ENCODE measurements at places on chromosomes 6 and 20. TPM values are rescaled to one million over a fixed set of nuclear protein-coding genes. Genes with fewer than 3 reads are reported as not detected.

DNA sequence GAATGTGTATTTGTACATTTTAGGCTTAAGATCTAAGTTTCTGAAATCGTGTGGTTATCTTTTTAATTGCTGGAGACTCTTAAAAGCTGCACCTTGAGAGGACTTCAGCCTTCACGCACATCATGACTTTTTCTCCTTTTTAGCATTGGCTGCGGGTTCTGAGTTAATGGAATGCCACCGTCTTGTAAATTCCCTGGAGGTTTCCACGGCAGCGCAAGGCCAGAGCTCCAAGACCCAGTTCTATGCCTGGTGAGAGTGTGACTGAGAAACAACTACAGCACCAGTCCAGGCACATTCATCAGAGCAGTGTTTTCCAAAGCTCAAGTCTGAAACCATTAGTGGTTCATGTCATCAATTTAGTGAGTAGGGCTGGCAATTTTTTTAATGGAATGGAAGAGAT lies 23.0 kb downstream of the PRR18 start:
- no peaks in the 10 kb centered on the region for H3K36me3 ChIP-seq
- no peak overlapping the region for H3K27ac ChIP-seq
- no peaks in the 10 kb centered on the region for H3K4me1 ChIP-seq
- no peak overlapping the region for H3K4me3 ChIP-seq
- no peak for DNase-seq

GRCh38 chr20:40670253-40670652 lies 18.8 kb downstream of the MAFB start:
- no peak overlapping the region for H3K27ac ChIP-seq
- no peaks in the 10 kb centered on the region for H3K4me1 ChIP-seq
- H3K36me3 ChIP-seq = no peaks in the 10 kb centered on the region
- DNase-seq = no peak

DNA sequence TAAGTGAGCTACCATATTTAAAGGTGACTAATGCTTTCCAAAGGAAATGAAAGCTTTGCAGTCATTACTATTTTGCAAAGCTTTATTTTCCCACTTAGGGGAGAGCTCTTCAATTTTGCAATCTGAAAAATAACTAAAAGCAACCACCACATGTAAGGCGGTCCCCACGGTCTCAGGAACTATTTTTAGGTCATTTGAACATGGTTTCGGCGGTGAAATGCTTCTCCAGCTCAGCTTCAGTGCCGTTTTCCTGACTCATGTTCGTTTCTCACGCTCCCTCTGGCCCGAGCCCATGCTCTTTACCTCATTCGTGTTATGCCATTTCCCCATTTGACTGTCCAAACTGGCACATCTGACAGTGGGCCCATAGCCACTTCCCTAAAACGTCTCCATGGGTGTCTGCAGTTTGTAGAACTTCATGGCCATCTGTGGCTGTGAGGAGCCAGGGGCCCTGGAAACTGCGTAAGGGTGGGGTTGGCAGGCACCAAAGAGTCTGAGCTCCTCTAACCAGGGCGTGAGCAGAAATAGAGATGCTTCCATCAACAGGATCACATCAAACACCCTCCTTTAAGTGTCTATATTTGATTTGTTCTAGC lies 46.5 kb downstream of the ADTRP start:
- H3K36me3 ChIP-seq = no peaks in the 10 kb centered on the region
- DNase-seq = no peak
- peaks cover 48% of the 10 kb centered on the region for H3K4me1 ChIP-seq
- peak overlapping the region; percentile 62 for H3K4me3 ChIP-seq
- H3K27me3 ChIP-seq = no peaks in the 10 kb centered on the region

DNA sequence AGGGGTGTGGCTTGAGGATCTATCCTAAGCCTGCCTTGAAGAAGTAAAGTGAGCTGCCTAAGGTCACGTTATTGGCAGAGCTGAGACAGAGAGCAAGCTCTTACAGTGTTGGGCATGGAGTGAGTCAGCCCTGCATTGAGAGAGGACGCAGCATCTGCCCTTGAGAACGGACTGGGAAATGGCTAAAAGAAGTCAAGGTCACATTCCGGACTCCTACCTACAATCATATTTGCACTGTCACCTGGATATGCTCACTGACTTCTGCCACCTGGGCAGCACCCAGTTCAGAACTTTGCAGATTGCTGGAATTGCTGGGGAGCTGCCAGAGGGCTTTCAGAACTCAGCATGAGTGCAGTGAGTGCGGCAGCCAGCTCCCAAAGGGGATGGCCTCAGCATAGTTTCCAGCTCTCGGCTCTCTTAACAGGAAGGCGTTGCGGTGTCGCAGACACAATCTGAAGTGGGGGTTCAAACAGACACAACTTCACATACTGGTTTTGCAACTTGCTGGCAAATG lies 199.3 kb upstream of the SGK1 start:
- DNase-seq = peak; percentile 24
- no peak overlapping the region for H3K27ac ChIP-seq
- H3K36me3 ChIP-seq = no peaks in the 10 kb centered on the region
- H3K4me1 ChIP-seq = peaks cover 8% of the 10 kb centered on the region

DNA sequence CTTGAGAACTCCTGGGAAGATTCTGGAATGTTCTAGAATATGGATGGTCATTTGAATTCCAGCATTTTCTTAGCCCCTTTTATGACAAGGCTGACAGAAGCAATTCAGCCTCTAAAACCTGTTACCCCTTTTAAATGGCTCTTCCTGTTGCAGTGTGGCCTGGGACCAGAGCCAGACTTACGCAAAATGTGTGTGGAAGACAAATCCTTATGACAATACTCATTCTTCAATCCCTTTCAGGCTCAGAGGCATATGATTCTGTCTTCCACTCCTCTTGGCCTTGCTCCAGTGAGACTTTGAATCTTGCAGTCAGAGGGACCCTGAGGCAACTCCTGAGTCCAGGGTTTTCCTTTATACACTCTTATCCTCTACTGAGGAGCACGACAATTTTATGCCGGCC lies 287.0 kb downstream of the CLIC5 start:
- no peak overlapping the region for H3K4me3 ChIP-seq
- peaks cover under 1% of the 10 kb centered on the region for H3K27me3 ChIP-seq
- no peaks in the 10 kb centered on the region for H3K4me1 ChIP-seq
- DNase-seq = no peak
- no peak overlapping the region for H3K27ac ChIP-seq

GRCh38 chr6:88895911-88896310 lies 67.5 kb downstream of the RNGTT start:
- no peak overlapping the region for H3K4me3 ChIP-seq
- H3K27me3 ChIP-seq = no peaks in the 10 kb centered on the region
- no peak for DNase-seq
- no peak overlapping the region for H3K27ac ChIP-seq

DNA sequence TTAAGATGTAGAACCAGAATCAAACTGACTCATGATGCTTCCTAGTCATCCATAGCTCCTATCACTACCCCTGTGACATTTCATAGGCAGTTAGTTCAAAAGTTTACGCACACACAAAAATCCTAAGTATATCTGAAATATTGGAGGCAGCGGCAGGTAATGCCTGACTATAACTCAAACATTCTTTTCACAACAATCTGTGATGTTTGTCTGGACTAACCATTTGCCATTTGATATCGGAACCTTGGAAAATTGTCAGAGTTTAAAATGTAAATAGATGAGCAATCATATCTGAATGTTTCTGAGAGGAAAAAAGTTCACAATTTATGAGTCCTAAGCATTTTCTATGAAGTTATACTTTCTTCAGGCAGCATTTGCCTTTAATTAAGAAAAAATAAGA lies 1078.2 kb downstream of the EPHA7 start:
- DNase-seq = no peak
- no peaks in the 10 kb centered on the region for H3K4me1 ChIP-seq
- H3K4me3 ChIP-seq = no peak overlapping the region

DNA sequence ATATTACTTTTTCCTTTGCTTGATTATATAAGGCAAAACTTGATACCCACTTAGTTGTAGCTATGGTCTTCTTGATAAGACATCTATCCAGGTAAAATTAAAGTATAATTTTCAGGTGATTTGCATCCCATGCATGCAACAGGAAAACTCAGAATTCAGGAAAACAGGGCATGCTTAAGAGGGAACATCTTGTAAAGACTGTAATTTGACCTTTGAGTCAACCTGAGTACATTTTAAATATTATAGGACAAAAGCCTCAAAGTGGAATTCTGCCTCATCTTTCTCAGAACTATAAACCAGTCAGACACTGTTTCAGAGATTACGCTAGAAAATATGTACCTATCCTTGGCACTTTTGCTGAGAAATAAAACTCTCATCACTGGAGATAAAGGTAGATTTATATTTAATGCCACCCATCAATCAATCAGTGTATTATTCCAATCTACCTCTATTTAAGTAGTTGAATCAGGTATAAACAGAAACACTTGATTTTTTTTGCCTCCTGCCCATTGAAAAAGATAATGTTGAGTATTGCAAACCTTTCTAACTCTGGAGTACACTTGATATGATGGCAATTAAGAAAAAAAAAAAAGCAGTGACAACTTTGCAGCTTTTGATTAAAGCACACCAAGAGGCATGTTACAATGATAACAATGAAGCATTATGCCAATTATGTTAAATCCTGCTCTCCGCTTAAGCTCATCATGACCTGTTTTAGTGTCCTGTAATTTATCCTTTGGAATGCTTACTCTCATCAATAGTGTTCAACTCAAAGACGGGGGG lies 2.8 kb downstream of the CITED2 start:
- H3K27me3 ChIP-seq = no peaks in the 10 kb centered on the region
- H3K36me3 ChIP-seq = peaks cover 10% of the 10 kb centered on the region
- peaks cover 57% of the 10 kb centered on the region for H3K4me1 ChIP-seq
- DNase-seq = no peak
- peak overlapping the region; percentile 99 for H3K27ac ChIP-seq

GRCh38 chr6:33344701-33345697 lies 27.5 kb upstream of the ZBTB22 start:
- peaks cover 54% of the 10 kb centered on the region for H3K4me1 ChIP-seq
- H3K36me3 ChIP-seq = no peaks in the 10 kb centered on the region
- no peaks in the 10 kb centered on the region for H3K27me3 ChIP-seq
- H3K4me3 ChIP-seq = peak overlapping the region; percentile 79
- DNase-seq = peak; percentile 77

DNA sequence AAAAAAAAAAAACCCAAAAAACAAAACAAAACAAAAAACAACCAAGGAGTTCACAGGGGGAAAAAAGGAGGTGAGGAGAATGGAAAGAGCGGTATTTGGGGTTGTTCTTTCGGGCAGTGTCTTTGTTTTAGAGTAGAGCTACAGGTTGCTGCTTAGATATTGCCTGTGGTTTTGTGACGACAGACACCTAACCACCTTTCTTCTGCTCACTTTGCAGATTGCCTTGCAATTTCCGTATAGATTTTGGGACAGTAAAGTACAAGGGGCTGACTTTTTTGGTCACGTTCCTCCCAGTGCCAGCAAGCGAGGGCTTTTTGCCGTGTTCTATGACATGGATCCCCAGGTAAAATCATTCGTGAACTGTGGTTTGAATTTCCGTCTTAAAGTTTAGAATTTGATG lies 50.9 kb downstream of the DEK start:
- H3K4me3 ChIP-seq = no peak overlapping the region
- no peaks in the 10 kb centered on the region for H3K27me3 ChIP-seq
- DNase-seq = no peak
- H3K4me1 ChIP-seq = no peaks in the 10 kb centered on the region

- no peaks in the 10 kb centered on the region for H3K36me3 ChIP-seq
- DNase-seq = no peak
- H3K4me1 ChIP-seq = no peaks in the 10 kb centered on the region
- H3K4me3 ChIP-seq = no peak overlapping the region
- H3K27ac ChIP-seq = no peak overlapping the region
- no peaks in the 10 kb centered on the region for H3K27me3 ChIP-seq
These were observed 102.1 kb downstream of the EYA4 start for GRCh38 chr6:133343220-133343619.

GRCh38 chr20:54636575-54636974 lies 161.2 kb downstream of the DOK5 start:
- no peak for DNase-seq
- H3K4me1 ChIP-seq = no peaks in the 10 kb centered on the region
- no peak overlapping the region for H3K27ac ChIP-seq
- peaks cover 14% of the 10 kb centered on the region for H3K27me3 ChIP-seq
- no peaks in the 10 kb centered on the region for H3K36me3 ChIP-seq

GRCh38 chr6:106037060-106037459 lies 49.1 kb upstream of the PRDM1 start:
- H3K27me3 ChIP-seq = peaks cover 3% of the 10 kb centered on the region
- H3K27ac ChIP-seq = no peak overlapping the region
- no peak for DNase-seq
- H3K36me3 ChIP-seq = no peaks in the 10 kb centered on the region

DNA sequence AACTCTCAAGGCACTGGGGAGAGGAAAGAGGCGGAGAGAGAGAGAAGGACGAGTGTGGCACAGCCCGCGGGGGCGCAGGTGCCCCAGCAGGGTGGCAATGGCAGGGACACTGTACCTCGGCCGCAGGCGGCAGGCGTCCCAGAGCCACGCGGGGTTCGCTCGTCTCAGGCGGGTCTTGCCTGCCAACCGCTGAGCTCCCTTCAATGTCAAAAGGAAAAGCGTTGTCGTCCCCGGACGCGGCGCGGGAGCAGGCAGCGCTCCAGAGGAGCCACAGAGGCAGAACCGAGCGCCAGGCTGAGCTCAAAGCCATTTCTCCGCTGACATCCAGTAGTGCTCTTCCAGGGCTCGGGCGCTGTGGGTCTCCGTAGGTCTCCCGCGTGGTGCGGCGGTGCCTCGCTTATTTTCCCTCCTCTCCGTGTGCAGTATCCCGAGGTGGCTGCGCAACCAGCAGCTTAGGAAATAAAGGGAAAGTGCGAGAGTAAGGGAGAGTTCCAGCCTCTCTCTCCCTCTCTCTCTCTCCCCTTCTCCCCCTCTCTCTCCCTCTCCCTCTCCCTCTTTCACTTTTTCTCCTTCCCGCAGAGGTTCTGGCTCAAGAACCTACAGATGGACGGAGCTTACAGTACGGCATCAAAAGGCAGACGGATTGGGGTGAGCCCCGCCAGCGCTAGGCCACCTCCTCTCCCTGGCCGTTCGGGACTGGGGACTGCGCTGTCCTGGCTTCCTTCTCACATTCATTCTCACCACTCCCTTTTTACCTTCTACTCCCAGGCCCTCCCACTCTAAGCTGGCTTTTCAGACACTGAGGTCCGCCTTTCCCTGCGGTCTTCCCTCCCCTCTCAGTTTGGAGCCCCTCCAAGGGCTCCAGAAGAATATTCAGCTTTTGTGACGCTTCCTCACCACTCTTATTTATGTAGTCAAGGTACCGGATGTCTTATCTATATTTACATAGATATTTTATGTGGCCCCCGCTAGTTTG lies at the start of gene LAMA4:
TSS of gene LAMA4 (minus strand) at position 727 of the 976 bp plus-strand sequence. CDS start at position 310, 417 bp downstream.
- H3K27me3 ChIP-seq = peaks cover 32% of the 10 kb centered on the region
- peak; percentile 3 for DNase-seq
- H3K4me3 ChIP-seq = peak within 1 kb of the TSS; percentile 65
- peaks cover 6% of the 10 kb centered on the region for H3K4me1 ChIP-seq
- H3K36me3 ChIP-seq = no peaks in the 10 kb centered on the region

The HAO1 gene
- not detected for total RNA-seq

The PPP1R14C gene
- not detected for total RNA-seq

The MMUT gene
- 12.3 TPM for total RNA-seq

The AAR2 gene
- total RNA-seq = 25.7 TPM

The FAM162B gene
- not detected for total RNA-seq

The SGK2 gene
- total RNA-seq = 1.9 TPM

The PLCB4 gene
- not detected for total RNA-seq

The GJA10 gene
- total RNA-seq = not detected

The ADTRP gene
- 5.0 TPM for total RNA-seq

The RTF2 gene
- 69.0 TPM for total RNA-seq

The GLP1R gene
- total RNA-seq = not detected

All from naive thymus-derived CD8-positive, alpha-beta T cell (primary cell).